ENCODE measurements at places on chromosomes 7 and 10.

DNA sequence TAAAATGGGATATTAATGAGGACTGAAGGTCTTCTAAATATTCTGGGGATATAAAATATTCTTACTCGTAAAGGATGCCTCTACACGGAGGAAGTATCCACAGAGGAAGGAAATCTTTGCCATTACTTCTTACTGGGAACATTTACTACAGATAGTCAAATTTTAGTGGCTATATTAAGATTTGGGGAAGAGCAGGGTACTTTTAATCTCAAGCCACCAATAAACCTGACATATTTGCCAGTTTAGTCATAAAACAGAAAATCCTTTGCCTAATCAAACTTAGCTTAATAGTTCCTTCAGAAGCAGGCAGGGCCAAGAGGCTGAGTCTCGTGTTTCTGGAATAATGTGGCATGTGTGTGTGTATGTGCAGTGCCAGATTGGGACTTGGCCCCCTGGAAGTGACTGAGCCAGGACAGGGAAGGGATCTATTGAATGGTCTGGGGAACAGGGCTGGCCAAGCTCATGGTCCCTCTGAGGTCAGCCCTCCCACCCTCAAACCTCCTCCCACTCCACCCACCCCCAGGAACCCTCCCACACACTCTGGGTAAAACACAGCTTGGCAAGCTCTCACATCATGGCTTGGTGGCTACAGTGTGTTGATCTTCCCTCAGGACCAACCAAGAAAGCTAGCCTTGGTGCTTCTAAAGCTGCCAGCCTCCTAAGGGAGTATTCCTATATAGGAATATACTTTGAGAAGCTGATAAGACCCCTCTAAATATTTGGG is 1.6 kb upstream of the PIK3CG start:
- no peak for DNase-seq

DNA sequence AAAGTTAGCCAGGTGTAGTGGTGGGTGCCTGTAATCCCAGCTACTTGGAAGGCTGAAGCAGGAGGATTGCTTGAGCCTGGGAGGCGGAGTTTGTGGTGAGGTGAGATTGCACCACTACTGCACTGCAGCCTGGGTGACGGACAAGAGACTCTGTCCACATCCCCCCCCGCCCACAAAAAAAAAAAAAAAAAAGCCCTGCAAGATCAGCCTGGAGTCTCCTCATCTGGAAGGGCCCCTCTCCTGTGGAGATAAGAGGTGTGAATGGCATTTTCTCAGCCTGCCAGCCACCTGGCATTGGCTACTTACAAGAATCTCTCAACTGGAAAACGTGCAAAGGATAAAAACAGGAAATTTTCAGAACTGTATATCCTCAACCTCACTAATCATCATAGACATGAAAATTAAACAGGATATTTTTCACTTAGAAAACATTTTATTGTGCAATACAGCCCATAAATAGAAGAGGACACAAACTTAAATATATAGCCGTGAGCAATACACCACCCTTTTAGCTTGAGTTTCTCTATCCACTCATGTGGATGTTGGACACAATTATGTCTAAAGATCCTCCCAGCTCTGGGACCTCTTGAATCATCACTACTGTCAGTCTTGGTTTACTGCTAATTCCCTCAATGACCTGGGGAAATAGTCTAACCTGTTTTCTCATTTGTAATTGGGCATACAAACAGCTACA is 11.3 kb upstream of the TSPAN15 start:
- no peak for DNase-seq

GRCh38 chr10:78405736-78406135 is 372.1 kb downstream of the RPS24 start:
- no peak for DNase-seq

DNA sequence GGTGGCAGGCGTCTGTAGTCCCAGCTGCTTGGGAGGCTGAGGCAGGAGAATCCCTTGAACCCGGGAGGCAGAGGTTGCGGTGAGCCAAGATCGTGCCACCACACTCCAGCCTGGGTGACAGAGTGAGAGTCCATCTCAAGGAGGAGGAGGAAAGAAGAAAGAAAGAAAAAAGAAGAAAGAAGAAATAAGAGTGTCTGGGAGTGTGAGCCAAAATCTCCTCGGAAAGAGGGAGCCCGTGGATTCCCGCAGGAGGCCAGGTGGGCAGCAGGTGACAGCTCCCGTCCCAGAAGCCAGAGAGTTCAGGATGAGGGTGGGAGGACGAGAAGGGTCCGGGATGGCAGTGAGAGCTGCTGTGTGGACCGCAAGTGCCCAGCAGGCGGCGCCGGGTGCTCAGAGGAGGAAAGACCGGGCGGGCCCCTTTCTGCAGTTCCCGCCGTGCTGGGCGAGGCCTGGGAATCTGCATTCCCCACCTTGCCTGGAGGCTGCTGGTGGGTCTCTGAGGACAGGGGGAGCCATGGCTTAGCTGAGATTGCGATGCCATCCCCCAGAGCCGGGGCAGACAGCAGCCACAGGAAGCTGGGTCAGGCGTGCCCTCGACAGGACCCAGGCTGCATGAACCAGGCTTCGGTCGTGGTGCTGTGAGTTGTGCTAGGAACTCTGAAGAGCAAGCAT is 17.1 kb upstream of the AMZ1 start:
- DNase-seq, result peak; percentile 20

GRCh38 chr7:151013356-151013732 is 10.9 kb downstream of the ATG9B start:
- no peak for DNase-seq

DNA sequence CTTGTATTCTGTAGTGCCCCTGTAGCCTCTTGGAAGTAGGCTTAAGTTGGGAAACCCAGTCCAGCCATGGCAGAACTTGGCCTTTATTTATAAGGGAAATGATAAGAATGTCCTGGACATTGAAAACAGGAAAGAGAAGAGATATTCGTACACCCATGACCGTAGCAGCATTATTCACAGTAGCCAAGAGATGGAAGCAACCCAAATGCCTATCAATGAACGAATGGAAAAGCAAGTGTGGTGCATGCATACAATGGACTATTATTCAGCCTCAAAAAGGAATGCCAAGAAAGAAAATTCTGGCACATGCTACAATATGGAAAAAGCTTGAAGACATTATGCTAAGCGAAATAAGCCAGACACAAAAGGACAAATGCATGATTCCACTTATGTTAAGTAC is 315.3 kb downstream of the CXCL12 start:
- DNase-seq, result no peak

- no peak for DNase-seq
Observed at GRCh38 chr10:87646935-87647334, 12.7 kb upstream of the PAPSS2 start.

DNA sequence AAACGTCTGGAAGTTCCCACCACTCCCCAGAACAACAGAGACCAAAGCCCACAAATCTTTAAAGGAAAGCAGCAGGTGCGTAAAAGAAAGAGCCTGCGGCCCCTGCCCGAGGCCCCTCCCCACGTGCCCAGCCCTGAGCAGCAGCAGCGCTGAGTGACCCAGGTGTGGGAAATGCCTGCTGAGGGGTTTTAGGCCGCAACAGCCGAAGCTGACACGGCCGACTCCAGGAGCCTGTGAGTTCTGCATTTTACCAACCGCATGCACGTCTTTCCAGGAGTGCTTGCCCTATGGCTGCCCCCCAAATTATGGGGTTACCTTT is 1.6 kb upstream of the KNDC1 start:
- no peak for DNase-seq

- no peak for DNase-seq
Observed at GRCh38 chr7:124031919-124032318, 948 bp downstream of the TMEM229A start.

GRCh38 chr10:79316671-79317431 is 30.4 kb upstream of the PPIF start:
- DNase-seq, result no peak

GRCh38 chr7:36190447-36191291 is 37.6 kb downstream of the EEPD1 start:
- DNase-seq, result no peak

DNA sequence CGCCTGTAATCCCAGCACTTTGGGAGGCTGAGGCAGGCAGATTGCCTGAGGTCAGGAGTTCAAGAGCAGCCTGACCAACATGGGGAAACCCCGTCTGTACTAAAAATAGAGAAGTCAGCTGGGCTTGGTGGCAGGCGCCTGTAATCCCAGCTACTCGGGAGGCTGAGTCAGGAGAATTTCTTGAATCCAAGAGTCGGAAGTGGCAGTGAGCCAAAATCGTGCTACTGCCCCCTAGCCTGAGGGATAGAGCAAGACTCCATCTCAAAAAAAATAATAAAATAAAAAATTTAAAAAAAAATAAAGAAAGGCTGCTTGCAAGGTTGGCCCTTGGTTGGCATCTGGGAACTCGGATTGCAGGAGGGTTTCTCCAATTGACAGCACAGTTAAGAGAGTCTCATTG is 221.6 kb downstream of the DGKI start:
- DNase-seq, result no peak

- peak; percentile 35 for DNase-seq
Observed at GRCh38 chr7:77657427-77658224, 38.6 kb upstream of the RSBN1L start.

DNA sequence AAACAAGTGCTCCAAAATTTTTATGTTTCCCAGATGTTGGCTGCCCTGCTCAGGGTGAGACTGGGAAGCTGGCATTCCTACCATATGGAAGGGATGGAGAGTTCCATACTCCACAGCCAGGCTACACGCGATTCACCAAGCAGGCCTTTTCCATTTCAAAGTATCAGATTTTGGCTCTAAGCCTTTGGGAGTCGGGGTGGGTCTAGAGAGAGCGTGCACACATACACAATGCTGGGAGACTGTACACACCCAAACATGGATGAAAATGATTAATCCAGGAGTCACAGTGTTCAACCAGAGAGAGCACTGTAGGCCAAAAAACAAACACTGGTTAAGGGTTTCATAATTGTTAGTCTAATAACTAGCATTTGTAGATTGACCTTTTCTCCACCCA is 295.0 kb downstream of the BICC1 start:
- no peak for DNase-seq

- no peak for DNase-seq
Observed at GRCh38 chr7:115558161-115558560, 472.4 kb downstream of the TFEC start.

DNA sequence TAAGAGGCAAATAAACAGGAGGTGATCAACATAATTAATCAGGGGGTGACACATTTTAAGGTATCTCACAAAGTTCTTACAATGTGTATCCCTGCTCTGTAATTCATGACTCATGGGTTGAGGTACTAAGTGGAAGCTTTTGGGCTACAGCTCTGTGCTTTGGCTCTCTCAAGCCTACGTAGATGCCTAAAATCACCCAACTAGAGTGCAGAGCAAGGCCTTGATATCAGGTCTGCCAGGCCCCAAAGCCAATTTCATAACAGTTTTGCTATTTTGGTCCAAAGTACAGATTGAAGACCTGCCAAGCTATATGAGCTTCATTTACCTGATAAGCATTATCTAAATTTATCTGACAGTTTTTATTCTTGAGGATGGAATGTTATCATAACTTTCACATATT is 175.3 kb upstream of the BET1 start:
- no peak for DNase-seq

- DNase-seq, result no peak
Observed at GRCh38 chr10:8534096-8534495, 479.6 kb downstream of the GATA3 start.

- DNase-seq, result no peak
Observed at GRCh38 chr10:53403688-53404087, 631.1 kb upstream of the MBL2 start.

GRCh38 chr10:116866987-116867595 is 17.8 kb downstream of the ENO4 start:
- DNase-seq, result no peak

DNA sequence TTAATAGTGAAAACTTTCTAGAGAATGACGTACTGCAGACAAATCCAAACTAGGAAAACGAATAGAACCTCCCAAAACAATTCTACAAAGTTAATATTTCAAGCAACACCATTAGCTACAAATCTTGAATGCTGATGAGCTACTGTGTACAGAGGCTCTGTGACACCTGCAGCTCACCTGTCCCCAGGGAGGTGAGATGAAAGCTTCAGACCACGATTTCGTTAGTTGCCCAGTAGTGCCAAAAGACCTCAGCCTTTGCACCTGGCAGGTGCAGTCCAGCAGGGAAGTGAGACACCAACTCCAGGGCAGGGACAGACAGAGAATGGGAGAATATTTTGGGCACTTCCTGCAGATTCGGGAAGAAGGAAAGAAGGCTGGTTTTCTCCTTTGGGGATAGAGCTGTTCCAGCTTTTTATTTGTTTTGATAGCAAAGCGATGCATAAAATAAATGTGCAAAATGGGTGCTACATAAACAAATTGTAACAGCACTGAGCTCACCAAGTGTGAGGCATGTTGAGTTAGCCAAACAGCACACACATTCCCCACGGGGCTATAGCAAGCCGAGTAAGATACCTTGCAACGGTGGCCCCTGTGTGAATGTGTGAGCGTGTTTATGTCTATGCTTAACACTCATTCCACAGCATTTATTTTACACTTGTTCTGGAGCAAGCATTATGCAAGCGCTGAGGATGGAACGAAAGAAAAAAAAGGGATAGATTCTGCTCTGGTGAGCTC is 1024.8 kb upstream of the AUTS2 start:
- DNase-seq, result no peak

GRCh38 chr7:136086712-136087111 is 109.6 kb upstream of the MTPN start:
- no peak for DNase-seq

- DNase-seq, result no peak
Observed at GRCh38 chr10:78811174-78811573, 257.6 kb upstream of the ZMIZ1 start.

- DNase-seq, result no peak
Observed at GRCh38 chr10:30873411-30873810, 158.3 kb downstream of the ZNF438 start.

GRCh38 chr7:100887516-100888290 is 1.8 kb downstream of the UFSP1 start:
- no peak for DNase-seq

GRCh38 chr7:131692131-131692960 is 135.9 kb upstream of the PODXL start:
- peak; percentile 48 for DNase-seq
